Suppressor macrophage treated with lipopolysaccharide for 1 hour (primary cell): ENCODE measurements at places on chromosomes 1 and 21.

- peak; percentile 51 for DNase-seq
Measured at GRCh38 chr1:15950763-15951295, 25.1 kb downstream of the ZBTB17 start.

DNA sequence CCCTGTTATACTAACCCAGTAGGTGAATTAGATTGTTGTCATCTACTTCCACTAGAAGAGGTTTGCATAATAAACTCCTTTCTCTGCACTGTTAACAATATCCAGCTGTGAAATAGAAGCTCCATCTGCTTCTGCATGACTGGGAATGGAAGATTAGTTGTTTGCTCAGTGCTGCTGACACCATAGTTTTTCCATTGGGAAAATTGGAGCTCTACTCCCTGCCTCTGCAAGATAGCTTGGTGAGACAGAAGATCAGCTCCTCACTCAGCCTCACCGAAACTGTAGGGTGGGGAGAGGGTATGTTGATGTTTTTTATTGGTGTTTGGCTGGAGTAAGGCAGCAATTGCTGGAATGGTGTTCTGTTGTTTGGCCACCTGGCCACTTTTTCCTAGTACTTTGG lies 331.6 kb upstream of the ADAMTS5 start:
- DNase-seq, result no peak

DNA sequence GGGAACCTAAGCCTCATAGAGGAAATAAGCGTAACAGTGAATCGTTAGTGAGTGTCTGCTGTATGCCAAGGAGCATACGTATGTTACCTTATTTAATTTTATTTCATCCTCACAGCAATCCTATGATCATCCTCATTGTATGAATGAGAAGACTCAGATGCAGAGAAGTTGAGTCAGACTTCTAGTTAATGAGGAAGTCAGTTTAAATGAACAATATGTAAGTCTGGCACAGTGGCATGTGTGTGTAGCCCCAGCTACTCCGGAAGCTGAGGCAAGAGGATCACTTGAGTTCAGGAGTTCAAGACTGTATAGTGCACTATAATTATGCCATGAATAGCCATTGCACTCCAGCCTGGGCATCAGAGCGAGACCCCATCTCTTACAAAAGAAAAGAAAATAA lies 148.0 kb downstream of the ZZZ3 start:
- DNase-seq, result peak; percentile 71

DNA sequence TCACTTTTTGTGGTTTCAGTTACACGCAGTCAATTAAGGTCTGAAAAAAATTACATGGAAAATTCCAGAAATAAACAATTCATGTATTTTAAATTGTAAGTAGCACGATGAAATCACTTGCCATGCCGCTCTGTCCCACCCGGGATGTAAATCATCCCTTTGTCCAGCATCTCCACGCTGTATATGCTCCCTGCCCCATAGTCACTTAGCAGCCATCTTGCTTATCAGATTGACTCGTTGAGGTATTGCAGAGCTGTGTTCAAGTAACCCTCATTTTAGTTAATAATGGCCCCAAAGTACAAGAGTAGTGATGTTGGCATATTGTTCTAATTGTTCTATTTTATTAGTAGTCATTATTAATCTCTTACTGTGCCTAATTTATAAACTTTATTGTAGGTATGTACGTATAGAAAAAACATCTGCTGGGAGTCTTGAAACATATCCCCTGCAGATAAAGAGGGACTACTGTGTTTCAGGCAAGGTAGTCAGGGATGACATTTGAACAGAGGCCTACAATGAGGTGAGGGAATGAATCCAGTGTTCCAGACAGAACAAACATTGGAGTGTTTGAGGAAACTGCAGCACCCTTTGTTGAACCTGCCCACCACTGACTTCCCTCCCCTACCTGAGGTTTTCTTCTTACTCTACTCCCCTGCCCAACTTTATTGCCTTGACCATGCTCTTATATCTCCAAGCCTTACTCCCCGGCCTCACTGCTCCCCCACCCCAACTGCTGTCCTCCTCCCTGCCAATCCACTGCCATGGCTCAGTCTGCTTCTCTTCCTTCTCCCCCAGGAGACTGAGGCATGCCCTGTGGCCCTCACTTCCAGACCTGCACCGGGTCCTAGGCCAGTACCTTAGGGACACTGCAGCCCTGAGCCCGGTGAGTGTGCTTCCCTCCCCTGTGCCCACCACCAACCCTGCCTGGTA lies 7.1 kb upstream of the CDC20 start:
- no peak for DNase-seq

DNA sequence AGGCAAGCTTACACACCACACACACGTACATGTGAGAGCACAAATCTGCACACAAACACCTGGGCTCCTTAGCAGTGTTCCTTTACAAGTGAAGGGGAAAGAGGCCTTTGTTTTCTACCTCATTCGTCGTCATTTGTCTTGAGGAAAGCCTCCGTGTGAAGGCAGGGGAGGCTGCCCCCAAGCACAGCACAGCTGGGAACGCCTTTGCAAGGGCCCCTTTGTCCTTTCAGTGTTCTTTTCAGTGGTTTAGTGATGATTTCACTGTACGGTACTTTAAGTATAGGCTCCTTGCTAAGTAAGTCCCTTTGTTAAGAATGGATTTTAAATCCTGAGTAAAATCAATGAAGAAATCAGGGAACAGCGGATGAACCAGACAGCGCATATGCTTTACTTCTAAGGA lies 94.1 kb downstream of the PGBD5 start:
- no peak for DNase-seq

DNA sequence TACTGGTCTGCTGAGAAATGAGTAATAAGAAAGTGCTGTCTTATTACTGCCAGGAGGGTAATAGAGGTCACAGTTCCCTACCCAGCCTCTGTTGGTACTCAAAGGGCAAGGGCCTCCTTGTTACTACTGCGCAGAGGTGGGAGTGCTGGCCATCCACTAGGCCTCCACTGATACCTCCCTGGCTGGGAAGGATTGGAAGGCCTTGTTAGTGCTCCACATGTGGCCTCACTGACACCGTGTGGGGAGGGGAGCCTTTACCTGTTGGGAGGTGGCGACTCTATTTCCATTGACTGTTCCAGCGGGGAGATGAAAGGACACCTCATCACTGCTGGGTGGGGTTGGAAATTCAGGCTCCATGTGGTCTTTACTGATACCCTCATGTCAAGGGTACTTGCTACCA lies 57.8 kb upstream of the USP24 start:
- no peak for DNase-seq

- no peak for DNase-seq
Measured at GRCh38 chr1:176752505-176752904, 289.5 kb downstream of the PAPPA2 start.

DNA sequence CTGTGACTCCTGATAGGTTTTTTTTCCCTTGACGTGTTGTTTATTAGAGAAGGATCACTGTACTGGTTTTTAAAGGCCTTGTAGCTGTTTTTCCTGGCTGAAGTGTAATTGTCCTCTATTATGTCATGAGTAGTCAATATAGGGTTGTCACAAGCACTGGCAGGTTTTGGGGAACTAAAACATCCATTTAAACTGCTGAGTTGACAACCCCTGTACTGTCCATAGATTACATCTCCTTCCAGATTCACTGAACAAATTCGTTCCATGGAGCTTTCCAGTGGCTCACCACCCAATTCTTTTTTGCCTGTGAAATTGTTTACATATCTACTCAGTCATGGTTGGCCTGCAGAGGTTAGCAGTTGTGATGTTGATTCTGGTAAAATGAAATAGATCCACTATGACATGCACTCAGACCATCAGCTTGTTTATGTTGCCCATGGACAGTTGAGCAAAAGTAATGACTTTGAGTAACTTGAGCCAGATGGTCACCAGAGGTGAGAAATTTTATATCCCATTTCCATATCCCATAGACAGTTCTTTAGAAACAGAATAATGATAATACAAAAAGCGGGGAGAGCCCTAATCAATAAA lies 59.9 kb upstream of the QSOX1 start:
- DNase-seq, result no peak
